Activated T-cell treated with anti-CD3 and anti-CD28 coated beads for 4 hours (primary cell): ENCODE measurements at places on chromosomes 2 and 18.

- no peak for DNase-seq
Observed at GRCh38 chr2:227325839-227326195, 766 bp downstream of the MFF start.

GRCh38 chr2:41933585-41934320 lies 114.1 kb upstream of the PKDCC start:
- DNase-seq, result no peak

- no peak for DNase-seq
Observed at GRCh38 chr2:206700156-206700555, 18.0 kb downstream of the DYTN start.

DNA sequence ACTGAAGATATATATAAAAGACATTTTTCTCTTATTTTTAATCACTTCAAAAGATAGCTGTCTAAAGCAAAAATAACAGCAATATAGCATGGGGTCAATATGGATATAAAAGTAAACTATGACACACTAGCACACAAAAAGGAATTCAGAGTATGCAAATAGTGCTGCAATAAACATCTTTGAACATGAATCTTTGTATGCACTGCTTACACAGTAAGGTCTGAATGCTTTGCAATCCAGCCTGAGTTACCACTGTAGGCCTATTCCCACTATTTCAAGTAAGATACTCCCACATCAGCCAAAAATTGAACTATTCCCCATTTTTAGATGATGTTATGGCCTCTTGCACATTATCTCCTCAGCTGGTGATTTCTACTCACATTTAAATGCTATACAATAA lies 27.4 kb upstream of the ERCC3 start:
- DNase-seq, result no peak

- DNase-seq, result no peak
Observed at GRCh38 chr2:58734365-58734764, 493.2 kb upstream of the FANCL start.

DNA sequence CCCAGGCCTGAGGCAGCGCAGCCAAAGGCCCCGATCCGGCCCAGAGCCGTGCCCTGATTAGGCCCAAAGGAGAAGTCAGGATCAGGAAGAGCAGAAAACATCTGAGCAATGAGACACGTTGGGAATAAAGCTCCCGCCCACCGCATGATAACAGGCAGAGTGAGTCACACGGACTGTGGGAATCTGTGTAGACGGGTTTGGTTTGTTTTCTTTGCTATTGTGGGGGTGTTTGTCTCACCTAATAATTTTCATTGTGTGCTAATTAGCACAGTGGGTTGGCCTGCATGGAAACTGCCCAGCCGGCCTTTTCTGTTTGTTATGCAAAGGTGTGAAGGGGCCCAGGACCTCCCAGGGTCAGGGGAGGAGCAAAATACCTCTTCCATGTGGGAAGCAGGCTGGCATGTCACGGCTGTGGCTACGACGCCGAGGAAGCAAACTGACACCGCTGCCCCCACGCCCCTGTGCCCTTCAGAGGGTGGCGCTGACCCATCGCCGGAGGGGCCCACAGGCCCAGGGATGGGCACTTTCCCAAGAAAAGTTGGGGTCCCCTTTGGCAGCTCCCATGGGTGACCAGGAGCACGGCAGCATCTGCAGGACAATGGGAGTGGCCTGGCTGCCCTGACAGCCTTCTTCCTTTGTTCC lies 68.4 kb upstream of the CTDP1 start:
- no peak for DNase-seq

DNA sequence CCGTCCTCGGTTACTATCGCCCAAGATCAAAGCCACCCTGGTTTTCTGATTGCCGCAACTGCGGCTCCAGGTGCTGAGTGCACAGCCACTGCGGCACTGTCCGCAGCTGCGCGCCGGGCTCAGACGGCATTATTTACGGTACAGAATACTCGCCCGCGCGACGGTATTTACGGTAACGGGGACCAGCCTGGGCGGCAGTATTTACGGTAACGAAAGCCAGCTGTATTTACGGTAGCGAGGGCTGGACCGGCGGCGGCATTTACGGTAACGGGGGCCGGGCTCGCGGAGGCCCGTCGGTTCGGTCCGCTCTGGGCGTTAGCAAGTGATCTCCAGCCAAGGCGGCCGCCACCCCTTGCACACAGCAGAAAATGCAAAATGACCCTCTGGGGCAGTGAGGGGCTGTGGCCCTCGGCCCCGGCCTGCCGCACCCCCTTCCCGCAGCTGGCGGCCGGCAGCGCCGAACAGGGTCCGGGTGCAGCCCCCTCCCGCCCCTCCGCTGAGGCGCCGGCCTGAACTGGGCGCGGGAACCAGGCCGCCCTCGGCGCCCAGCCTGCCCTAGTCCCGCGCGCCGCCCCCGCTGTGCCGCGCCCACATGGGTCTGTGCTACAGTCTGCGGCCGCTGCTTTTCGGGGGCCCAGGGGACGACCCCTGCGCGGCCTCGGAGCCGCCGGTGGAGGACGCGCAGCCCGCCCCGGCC lies at the start of gene GNAL:
Gene GNAL, plus strand, starts transcription at position 293 of the 697 bp plus-strand sequence. Its CDS starts 300 bp downstream, at position 593.
- peak; percentile 5 for DNase-seq

DNA sequence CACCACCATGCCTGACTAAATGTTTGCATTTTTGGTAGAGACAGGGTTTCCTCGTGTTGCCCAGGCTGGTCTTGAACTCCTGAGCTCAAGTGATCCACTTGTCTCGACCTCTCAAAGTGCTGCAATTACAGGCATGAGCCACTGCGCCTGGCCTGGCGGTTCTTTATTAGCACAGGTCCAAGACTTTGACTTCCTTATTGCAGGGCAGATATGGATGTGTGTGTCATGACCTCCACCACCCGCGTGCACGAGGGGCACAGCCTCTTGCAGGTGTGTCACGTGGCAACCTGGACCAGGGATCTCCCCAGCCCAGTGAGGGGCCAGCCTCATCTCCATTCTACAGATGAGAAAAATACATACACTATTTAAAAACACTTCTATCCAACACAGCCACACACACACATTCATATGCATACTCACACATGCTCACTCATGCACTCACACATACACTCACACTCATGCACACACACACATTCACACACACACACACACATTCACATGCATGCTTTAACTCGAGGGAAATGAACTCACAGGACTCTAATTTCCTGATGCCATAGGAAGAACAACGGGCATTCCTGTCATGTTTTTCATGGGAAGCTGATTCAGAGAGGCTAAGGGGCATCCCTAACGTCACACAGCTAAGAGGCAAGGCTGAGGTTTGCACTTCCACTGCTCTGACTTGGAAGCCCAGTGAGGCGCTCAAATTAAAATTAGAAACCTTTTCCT lies 38.8 kb downstream of the RRM2 start:
- DNase-seq, result no peak

GRCh38 chr2:189618197-189618596 lies 37.6 kb upstream of the SLC40A1 start:
- DNase-seq, result no peak

- no peak for DNase-seq
Observed at GRCh38 chr2:97759727-97760407, 46.5 kb downstream of the ZAP70 start.

DNA sequence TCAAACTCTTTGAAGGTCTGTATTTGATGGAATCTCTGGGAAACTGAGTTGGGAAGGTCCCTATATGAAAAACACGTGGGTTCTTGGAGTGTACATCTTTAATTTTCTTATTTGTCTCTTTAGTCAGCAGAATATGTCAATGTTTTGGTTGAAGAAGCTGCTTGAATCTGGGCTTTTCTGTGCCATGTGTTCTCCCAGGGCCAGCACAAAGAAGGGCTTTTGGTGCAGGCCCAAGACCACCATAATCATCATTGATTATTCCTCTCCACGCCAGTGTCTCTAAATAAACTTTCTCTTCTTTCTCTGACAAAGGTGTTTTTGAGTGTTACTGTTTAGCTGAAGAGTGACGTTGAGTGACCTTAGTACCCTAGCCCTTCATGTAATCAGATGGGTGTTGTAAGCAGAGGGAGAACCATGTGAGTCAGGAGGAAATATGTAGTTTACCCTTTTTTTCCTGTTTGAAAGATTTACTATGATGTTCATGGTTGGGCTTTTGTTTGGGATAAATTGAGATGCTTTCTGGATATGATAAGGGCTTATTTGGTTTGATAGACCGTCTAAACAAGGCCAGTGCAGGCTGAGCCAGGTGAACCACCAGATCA lies 11.6 kb upstream of the TNP1 start:
- no peak for DNase-seq

GRCh38 chr2:127220102-127220767 lies at the start of gene CYP27C1:
Gene CYP27C1, minus strand, starts transcription at chr2:127220299. Its CDS starts 29 bp downstream, at chr2:127220270.
- no peak for DNase-seq

GRCh38 chr2:207747653-207748560 lies 21.8 kb downstream of the FZD5 start:
- no peak for DNase-seq

GRCh38 chr18:9217743-9218451 lies 81.3 kb downstream of the ANKRD12 start:
- no peak for DNase-seq

- DNase-seq, result no peak
Observed at GRCh38 chr2:239195318-239195871, 205.4 kb downstream of the HDAC4 start.

GRCh38 chr2:218323526-218324472 lies 31.5 kb upstream of the TMBIM1 start:
- DNase-seq, result no peak

DNA sequence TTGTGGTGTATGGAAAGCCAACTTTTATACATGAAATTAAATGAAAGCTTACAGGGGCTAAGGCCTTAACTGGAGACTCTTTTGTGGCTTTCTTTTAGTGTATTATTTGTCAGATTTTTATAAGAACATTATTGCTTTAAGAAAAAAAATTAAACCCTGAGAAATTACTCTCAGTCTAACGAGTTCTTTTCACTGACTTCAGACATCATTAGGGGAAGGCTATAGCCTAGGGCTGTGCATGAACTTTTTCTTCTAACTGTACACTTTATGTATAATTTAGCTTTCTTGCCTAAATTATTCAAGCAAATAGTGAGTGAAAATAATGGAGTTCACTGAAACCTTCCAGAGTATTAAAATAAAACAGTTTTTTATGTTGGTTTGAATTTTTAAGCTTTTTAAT lies 151.1 kb upstream of the MEIS1 start:
- no peak for DNase-seq

DNA sequence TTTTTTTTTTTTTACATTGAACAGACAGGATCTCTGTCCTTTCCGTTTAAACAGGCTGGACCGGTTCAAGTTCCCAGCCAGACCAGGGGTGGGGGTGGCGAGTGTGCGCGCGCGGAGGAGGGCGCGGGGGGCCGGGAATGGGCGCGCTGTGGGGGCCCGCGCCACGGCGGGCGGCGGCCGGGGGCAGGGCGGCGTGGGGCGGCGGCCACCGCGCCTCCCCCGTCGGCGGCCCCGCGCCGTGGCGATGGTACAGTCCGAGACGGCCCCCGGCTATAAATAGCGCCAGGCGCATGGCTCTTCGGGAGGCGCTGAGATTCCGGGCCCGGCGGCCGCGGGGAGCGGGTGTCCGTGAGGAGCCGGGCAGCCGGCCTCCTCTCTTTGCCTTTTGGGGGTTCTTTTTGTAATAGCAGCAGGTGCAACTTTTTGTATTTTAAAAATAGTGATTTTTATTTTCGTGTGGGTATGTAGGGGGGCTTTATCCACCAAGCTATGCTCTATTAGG lies 430 bp upstream of the CELF4 start:
- DNase-seq, result no peak

GRCh38 chr2:158914731-158915130 lies 53.7 kb upstream of the TANC1 start:
- no peak for DNase-seq

GRCh38 chr2:150644298-150645067 lies 157.0 kb upstream of the RND3 start:
- DNase-seq, result no peak

- DNase-seq, result no peak
Observed at GRCh38 chr2:207317378-207317984, 151.7 kb upstream of the KLF7 start.

DNA sequence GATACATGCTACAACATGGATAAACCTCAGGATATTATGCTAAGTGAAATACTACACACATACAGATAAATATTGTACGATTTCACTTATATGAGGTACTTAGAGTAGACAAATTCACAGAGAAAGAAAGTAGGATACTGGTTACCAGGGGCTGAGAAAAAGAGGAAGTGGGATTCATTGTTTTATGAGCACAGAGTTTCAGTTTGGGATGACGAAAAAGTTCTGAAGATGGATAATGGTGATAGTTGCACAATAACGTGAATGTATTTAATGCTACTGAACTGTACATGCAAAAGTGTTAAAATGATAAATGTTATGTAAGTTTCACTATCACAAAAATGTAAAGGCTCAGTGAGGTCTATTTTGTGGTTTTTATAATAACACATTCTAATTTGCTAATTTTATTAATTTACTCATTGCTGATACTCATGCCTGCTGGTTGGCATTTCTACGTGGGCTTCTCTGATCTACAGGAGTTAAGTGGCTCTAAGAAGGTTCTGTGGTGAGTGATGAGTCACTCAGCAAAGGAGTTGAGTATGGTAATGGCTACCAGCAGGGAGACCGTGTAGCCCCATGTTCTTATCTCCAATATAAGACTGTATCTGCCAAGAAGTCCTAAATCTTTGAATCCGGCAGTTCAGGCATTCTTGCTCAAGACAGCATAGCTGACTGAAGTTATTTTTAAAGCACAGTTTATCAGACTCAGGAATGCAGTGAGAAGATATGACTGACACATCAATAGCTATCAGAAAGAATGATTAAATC lies 41.1 kb downstream of the UPP2 start:
- DNase-seq, result no peak

GRCh38 chr2:3127710-3128109 lies 249.9 kb downstream of the EIPR1 start:
- no peak for DNase-seq

DNA sequence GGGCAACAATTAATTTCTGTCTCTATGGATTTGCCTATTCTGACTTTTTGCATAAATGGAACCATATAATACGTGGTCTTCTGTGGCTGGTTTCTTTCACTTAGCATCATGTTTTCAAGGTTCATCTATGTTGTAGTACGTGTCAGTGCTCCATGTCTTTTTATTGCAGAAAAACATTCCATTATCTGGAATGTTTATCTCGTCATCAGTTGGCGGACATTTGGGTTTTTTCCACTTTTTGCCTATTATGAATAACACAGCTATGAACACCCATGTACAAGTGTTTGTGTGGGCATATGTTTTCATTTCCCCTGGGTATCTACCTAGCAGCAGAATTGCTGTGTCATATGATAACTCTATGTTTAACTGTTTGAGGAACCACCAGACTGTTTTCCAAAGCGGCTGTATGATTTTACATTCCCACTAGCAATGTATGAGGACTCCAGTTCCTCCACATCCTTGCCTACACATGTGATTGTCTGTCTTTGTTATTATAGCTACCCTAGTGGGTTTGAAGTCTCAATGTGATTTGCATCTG lies 49.9 kb downstream of the MYO7B start:
- no peak for DNase-seq
